ENCODE measurements at places on chromosomes 6 and 20. TPM values are rescaled to one million over a fixed set of nuclear protein-coding genes. Genes with fewer than 3 reads are reported as not detected.

- no peak for DNase-seq
These were observed 121.6 kb upstream of the GJE1 start for GRCh38 chr6:142011156-142011555.

KCTD20 gene
- polyA plus RNA-seq, result 37.2 TPM

TNF gene
- 0.29 TPM for polyA plus RNA-seq

DNA sequence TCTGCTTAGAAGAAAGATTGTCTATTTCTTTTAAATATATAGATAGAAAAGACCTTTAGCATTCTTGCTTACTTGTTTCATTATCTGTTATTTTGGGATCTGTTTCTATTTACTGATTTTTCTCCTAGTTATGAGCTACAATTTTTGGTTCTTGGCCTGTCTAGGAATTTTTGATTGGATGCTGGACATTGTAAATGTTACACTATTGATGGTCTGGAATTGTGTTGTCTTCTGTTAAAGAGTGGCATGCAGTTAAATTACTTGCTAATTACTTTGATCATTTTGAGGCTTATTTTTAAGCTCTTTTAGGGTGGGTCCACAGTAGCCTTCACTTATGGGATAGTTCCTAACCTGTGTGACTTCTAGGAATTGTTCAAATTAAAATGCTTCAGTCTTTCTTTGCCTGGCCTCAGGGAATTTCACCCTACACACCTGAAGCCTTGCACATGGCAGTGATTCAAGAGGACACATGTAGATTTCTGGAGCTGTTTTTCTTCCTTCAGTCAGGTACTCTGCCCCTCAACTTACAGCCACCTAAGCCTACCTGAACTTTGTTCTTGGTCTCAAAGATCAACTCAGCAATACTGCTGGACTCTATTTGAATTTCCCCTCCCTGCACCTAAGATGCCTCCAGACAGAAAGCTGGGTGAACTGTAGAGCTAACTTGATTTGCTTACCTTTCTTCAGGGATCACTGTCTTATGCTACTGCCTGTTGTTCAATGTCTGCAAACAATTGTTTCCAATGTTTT lies 66.2 kb upstream of the NNAT start:
- DNase-seq, result no peak

SUPT3H gene
- polyA plus RNA-seq, result 9.4 TPM

- no peak for DNase-seq
These were observed 80.6 kb downstream of the BMP2 start for GRCh38 chr20:6848041-6848440.

DNA sequence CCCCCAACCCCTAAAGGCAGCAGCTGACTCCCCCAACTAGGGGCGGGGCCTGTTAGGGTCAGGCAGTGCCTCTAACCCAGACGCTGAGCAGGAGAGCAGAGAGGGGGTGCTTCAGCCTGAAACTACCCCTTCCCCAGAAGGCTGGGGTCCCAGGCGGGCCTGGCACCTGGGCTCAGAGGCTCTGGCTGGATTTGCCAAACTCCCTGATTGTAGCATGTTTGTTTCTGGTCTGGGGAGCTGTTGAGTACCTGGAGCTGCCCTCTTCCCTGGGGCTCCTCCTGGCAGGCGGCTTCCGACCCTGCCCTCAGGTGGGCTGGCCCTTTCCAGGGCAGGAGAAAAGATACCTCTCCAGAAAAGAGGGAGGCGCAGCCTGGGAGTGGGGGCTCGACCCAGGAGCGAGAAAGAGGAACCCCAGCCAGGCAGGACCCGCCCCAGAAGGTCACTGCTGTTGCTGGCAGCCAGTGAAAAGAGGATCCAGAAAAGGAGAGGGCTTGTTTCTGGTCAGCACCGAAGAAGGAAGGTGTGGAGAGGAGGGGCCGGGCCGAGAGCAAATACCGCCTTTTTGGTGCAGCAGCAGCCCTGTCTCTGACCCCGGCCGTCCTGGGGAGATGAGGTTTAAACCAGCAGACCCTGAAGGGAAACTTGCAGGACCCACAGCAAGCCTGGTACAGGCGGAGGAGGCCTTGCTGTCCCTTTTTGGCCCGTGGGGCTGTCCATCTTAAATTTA lies 810 bp upstream of the ABHD16B start:
- no peak for DNase-seq

DNAH8 gene
- 0.01 TPM for polyA plus RNA-seq

GRCh38 chr20:1346315-1346969 lies 17.5 kb upstream of the SDCBP2 start:
- no peak for DNase-seq

DNA sequence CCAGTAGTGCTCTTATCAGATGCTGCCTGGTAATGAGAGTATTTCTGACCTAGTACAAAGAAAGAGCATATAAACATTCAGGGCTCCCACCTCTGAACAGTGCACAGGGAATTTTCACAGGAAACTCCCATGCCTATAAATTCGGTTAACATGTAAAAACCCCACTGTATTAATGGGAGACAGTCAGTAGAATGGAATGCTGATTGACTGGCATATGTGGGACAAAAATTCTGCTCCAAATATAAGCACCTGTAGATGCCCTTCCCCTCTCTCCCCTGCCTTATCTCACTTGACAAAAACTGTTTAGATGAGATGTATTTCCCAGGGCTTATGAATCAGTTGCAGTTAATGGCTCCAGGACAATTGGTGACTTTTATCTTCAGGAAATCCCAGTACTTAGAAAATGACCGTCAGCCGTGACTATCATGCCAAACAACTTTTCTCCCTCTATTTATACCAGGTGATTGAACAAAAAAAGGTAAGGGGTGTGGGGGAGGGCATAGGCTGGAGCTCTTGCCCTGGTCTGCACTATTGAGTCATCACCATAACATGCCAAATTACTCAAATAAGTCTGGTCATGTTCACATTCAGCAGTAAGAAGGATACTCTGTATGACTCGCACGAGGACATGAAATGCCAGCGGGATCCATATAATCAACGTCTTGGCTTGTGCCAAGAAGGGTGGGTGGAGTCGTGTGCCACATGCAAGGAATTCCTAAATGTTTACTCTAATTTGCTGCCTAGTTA lies 176.4 kb upstream of the BMP2 start:
- peak; percentile 29 for DNase-seq

DNA sequence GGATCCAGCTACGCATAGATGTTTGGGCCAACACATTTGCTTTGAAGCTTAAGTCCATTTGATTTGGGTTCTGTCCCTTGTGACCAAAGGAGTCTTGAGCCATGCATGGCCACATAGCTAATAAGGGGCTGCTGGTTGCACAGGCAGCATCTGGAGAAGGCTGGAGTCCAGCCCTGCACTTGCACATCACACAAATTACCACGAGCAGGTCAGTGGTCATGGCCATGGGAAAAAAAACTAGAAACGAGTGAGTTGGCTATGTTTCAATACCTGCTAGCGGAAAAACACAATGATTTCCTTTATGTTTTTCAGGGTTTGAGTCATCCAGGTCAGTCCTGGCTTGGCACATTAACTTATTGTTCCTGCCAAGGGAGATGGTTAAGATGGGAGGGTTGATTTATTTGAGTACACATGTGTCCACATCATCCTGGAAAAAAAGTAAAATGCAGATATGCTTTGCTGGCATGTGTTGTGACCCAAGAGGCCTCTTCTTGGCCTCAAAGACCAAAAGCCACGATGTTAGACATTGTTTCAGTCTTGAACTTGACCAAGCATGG lies 5.6 kb upstream of the STX16 start:
- no peak for DNase-seq

- DNase-seq, result no peak
These were observed 35.5 kb upstream of the ZFAND3 start for GRCh38 chr6:37783856-37784584.

GRCh38 chr20:61447952-61448351 lies 195.9 kb downstream of the CDH4 start:
- no peak for DNase-seq

SMPD2 gene
- polyA plus RNA-seq, result 9.5 TPM

DNA sequence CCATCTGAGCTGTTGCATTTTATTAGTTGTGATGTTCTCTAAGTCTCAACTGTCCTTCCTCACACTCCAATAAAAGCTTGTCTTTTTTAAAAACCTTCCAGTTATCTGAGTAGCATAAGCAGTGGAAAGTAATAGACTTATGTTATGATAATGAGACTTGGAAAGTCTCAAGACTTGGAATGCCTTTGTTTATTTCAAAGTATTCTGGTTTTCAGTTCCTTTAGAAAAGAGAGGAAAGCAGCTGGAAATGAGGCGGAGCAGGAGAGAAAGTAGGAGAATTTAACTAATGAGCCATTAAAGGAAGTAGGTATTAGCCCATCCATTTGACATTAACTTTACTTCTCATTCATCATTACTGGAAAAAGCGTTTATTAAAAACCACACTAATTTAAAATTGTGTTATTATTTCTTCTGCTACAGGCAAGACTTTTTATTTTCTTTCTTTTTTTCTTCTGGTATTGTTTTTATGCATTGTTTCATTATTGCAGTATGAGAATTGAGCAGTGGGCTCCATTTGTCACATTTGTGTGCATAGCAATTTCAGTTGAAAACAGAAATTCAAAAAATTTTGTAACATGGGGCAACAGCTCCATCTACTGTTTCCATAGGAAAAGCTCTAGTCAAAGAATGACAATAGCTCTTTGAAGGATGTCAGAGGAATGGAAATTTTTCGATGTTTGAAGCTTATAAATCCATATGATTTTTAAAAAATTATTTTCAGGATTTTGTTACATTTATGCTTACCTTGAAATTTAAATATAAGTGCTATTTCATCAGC lies 194.8 kb downstream of the COL9A1 start:
- peak; percentile 23 for DNase-seq

KIF25 gene
- polyA plus RNA-seq, result 0.53 TPM

DNA sequence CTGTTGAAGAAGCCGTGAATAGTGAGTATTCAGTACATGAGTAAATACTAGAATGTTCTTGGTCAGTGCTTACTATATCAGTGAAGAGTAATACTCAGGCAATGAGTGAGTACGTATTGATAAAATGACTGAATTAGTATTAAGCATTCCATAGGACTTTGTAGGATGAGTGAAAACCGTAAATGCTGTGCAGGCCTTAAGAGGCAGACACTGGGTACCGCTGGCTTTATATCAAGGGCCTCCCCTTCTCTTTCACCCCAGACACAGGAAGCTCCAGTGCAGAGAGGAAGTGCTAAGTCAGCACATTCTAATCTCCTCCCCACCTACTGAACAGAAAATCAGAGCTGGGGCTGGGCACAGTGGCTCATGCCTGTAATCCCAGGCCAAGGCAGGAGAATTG lies 24.2 kb downstream of the POFUT1 start:
- DNase-seq, result no peak

DNA sequence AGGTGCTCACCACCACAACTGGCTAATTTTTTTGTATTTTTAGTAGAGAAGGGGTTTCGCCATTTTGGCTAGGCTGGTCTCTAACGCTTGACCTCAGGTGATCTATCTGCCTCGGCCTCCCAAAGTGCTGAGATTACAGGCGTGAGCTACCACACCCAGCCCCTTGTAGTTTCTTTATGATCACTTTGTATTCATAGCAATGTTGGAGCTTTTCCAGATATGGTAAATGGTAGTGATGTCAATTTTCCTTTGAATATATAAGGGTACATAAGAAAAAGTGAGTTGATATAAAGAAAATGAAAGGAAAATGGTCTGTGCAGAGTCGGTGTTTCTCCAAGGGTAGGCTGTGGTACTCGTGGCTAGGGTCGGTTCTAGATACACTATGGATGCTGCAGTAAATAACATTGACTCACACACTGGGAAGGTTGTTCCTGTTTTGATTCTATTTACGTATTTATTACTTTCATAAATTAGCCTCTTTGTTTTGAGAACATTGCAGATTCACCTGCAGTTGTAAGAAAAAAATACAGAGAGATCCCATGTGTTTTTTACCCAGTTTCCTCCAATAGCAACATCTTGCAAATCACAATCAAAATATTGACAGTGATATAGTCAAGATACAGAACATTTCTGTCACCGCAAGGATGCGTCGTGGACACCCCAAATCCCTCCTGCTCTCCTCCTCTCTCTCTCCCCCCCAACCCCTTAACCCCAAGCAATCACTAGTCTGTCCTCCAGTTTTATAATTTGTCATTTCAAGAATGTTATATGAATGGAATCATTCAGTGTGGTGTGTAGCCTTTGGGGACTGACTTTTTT lies 2.5 kb downstream of the ZNF831 start:
- DNase-seq, result no peak

HTR1E gene
- not detected for polyA plus RNA-seq

- no peak for DNase-seq
These were observed 179.2 kb upstream of the PROKR2 start for GRCh38 chr20:5495939-5496338.

DNA sequence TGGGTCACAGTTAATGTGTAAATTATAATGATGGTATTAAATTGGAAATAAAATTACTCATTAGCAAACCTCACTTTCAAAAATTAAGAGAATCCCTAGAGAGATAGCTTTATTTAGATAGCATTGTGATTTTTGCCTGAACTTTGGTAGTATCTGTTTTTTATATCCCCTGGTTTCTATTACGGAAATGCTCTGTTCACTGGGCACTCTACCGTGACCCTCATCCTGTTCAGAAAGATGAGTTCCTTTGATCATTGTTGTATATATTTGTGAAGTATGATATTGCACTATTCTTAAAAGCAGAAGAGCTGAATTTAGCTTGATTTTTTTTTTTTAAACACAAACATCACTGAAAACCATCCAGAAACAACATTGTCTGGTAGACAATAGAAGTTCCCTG lies 1143.8 kb upstream of the MAP3K7 start:
- no peak for DNase-seq

ELOVL4 gene
- 3.2 TPM for polyA plus RNA-seq

DNA sequence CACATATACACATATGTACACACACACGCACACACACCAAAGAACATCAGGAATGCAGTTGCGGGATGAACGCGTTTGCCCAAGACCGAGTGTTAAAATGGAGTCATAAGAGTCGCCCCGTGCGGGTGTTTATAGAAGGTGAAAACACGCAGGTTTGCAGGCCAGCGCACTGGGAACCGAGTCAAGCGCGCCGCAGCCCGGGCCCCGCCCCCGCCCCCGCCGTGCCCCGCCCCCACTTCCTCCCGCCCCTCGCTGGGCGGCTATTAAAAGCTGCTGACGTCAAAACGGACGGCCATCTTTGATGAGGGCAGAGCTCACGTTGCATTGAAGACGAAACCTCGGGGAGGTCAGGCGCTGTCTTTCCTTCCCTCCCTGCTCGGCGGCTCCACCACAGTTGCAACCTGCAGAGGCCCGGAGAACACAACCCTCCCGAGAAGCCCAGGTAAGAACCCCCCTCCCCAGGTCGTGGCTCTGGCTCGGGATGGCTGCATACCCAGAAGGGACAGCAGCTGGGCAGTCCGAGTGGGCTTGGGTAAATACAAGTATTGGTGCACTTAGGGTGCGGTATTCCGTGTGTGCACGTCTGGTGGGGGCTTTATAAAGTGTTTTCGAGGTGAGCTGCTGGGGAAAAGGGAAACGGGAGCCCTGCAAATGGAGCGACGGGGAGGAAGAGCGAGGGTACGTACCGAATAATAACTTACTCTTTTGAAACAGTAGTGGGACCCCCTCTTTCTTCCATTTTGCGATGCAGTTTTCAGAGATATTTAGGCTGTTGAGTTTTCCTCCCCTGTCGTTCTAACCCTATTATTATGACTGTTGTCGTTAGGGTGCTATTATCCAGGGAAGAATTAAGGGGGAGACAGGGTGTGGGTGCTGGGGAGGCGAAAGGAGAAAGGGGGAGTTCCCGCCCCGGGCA lies at the start of gene SNAP25:
Gene SNAP25 (plus strand): TSS at position 295 of the 916 bp plus-strand sequence. CDS start 56,662 bp downstream, outside the sequence.
- DNase-seq, result peak; percentile 79

Measured in urinary bladder (tissue), 4 donors.